ENCODE measurements at places on chromosomes 2 and 18. TPM values are rescaled to one million over a fixed set of nuclear protein-coding genes. Genes with fewer than 3 reads are reported as not detected.

The ADAM23 gene
- 39.3 TPM for total RNA-seq

The NEU2 gene
- total RNA-seq = not detected

The CRYGD gene
- 2.6 TPM for total RNA-seq

The MAP3K19 gene
- not detected for total RNA-seq

The TUBB8B gene
- not detected for total RNA-seq

The MC2R gene
- not detected for total RNA-seq

The C2orf80 gene
- total RNA-seq = not detected

The UGT1A6 gene
- total RNA-seq = not detected

The CD226 gene
- 1.3 TPM for total RNA-seq

The EVA1A gene
- total RNA-seq = not detected

The E2F6 gene
- total RNA-seq = 15.9 TPM

The GPC1 gene
- total RNA-seq = 107 TPM

The RBM43 gene
- 4.0 TPM for total RNA-seq

The PIEZO2 gene
- total RNA-seq = 0.54 TPM

The ACVR2A gene
- 14.6 TPM for total RNA-seq

The MEP1B gene
- not detected for total RNA-seq

The PROM2 gene
- total RNA-seq = 1.6 TPM

The CPLX4 gene
- not detected for total RNA-seq

The TWIST2 gene
- 4.6 TPM for total RNA-seq

The RNF138 gene
- 15.7 TPM for total RNA-seq

The SLC9A4 gene
- total RNA-seq = not detected

The ANKRD62 gene
- not detected for total RNA-seq

The ZNF521 gene
- total RNA-seq = 38.8 TPM

The HOXD13 gene
- not detected for total RNA-seq

The SPR gene
- 48.4 TPM for total RNA-seq

The RELCH gene
- 17.6 TPM for total RNA-seq

The MEIS1 gene
- total RNA-seq = 35.1 TPM

The CFAP210 gene
- total RNA-seq = not detected

The M1AP gene
- 1.1 TPM for total RNA-seq

The POTEJ gene
- total RNA-seq = 2.4 TPM

All from right cardiac atrium (tissue), 5 donors.